ENCODE measurements at places on chromosomes 12 and 14. TPM values are rescaled to one million over a fixed set of nuclear protein-coding genes. Genes with fewer than 3 reads are reported as not detected.

DNA sequence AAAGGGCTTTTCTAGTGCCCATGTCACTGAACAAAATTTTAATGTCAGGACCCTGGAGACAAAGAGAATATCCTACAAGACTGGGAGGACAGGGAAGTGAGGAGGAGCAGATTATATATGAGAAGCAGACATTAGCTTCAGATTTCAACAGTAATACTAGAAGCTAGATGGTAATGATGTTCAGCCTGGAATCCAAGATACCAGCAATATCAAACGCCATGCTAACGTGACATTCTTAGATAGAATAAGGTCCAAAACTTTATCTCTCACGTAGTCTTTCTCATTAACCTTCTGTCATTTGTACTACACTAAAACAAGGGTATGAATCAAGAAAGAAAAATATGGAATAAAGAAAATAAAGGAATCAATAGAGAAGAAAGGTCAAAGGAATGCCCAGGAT lies 18.7 kb downstream of the SOS2 start:
- DNase-seq, result no peak
- H3K36me3 ChIP-seq, result no peaks in the 10 kb centered on the region
- no peak overlapping the region for H3K4me3 ChIP-seq
- no peaks in the 10 kb centered on the region for H3K27me3 ChIP-seq
- no peak overlapping the region for H3K27ac ChIP-seq

- DNase-seq, result no peak
- no peak overlapping the region for H3K4me3 ChIP-seq
- no peaks in the 10 kb centered on the region for H3K27me3 ChIP-seq
- peak overlapping the region; percentile 47 for H3K27ac ChIP-seq
Measured at GRCh38 chr14:91897106-91897701, 29.9 kb upstream of the TC2N start.

DNA sequence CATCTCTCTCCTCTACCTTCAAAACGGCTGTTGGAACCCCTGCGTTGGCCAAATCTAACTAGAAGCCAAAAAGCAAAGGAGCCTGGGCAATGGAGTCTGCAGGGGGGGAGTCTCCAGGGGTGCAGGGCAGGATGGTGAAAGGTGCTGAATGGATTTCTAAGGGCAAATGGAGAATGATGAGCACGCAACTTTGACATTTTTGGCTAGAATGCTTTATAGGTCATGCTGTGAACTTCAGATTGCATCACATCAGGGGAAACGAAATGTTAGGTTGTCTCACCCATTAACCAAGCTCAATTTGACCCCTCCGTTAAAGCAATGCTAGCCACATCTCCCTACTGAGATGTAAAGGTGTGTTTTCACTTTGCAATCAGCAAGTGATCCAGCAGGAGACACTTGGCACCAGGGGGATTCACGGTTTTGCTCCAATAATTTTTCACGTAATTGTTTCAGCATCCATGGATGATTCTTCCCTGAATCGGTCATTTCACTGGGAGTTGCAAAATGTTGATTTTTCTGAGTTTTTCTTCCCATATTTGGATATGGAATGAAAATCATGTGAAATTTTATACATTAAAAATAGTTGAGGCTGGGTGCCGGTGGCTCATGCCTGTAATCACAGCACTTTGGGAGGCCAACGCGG lies 78.0 kb upstream of the MDM1 start:
- no peak overlapping the region for H3K4me3 ChIP-seq
- no peaks in the 10 kb centered on the region for H3K36me3 ChIP-seq
- H3K27ac ChIP-seq, result no peak overlapping the region
- no peak for DNase-seq
- H3K4me1 ChIP-seq, result peaks cover 12% of the 10 kb centered on the region
- H3K27me3 ChIP-seq, result no peaks in the 10 kb centered on the region

DNA sequence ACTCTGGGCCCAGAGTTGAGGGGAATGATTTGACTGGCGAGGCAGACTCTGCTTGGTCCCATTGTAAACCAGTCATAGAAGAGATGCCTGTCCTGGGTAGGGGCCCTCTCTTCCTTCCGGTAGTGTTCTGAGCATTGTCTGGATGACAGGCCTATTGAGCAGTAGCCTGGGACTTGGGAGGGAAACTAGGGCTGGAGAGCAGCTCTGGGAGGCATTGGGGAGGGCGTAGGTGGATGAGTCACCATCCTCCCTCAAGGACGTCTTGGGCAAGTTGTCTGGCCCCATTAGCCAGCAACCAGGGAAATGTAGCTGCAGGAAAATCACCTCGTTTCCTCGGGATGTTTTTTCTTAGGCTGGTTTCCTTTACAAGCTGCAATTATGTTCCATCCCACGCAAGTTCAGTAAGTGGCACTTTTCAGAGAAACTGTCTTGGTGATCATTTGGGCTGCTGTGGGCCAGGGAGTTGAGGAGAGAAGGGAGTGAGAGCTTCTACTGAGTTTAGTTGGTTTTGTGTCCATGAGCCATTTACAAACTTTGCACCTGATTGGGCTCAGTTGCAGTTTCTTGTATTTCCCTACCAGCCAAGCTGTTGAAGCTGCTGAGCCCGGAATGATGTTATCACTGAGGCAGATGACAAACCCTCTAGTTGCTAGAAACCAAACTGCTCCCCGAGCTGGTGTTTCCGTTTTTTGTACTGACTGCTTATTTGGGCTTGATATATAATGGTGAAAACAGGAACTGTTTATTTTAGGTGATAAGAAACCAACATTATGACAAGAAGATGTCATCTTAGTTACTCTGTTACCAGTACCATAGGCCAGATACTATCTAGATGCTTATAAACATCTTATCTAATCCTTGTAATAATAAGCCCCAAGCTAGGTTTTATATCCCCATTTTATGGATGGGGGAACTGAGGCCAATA lies 147.6 kb downstream of the CHST11 start:
- DNase-seq, result no peak
- H3K27me3 ChIP-seq, result no peaks in the 10 kb centered on the region
- peak overlapping the region; percentile 78 for H3K27ac ChIP-seq
- H3K4me3 ChIP-seq, result no peak overlapping the region
- no peaks in the 10 kb centered on the region for H3K36me3 ChIP-seq
- peaks cover 46% of the 10 kb centered on the region for H3K4me1 ChIP-seq

- H3K36me3 ChIP-seq, result no peaks in the 10 kb centered on the region
- no peak overlapping the region for H3K4me3 ChIP-seq
- H3K4me1 ChIP-seq, result no peaks in the 10 kb centered on the region
Measured at GRCh38 chr14:98458702-98459101, 813.3 kb downstream of the BCL11B start.

DNA sequence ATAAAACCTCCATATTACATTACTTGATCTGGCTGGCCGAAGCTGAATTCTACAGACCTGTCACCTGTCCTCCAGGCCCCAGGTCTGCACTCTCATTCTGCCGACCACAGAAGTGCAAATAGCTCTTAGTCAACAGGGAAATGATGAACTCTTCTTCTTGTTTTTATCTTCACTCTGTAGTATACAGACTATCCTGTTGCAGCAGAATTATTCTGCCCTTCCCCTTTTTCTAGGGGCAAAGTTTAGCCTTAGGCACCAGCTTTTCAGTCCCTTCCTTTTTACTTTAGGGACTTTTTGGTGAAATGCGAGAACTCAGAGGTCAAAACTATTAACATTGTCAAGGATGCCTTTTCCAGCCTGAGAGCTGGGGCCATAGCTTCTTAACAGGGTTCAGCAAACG lies 229.6 kb upstream of the EGLN3 start:
- H3K27ac ChIP-seq, result no peak overlapping the region
- H3K27me3 ChIP-seq, result no peaks in the 10 kb centered on the region
- H3K36me3 ChIP-seq, result no peaks in the 10 kb centered on the region
- H3K4me1 ChIP-seq, result no peaks in the 10 kb centered on the region
- DNase-seq, result no peak

DNA sequence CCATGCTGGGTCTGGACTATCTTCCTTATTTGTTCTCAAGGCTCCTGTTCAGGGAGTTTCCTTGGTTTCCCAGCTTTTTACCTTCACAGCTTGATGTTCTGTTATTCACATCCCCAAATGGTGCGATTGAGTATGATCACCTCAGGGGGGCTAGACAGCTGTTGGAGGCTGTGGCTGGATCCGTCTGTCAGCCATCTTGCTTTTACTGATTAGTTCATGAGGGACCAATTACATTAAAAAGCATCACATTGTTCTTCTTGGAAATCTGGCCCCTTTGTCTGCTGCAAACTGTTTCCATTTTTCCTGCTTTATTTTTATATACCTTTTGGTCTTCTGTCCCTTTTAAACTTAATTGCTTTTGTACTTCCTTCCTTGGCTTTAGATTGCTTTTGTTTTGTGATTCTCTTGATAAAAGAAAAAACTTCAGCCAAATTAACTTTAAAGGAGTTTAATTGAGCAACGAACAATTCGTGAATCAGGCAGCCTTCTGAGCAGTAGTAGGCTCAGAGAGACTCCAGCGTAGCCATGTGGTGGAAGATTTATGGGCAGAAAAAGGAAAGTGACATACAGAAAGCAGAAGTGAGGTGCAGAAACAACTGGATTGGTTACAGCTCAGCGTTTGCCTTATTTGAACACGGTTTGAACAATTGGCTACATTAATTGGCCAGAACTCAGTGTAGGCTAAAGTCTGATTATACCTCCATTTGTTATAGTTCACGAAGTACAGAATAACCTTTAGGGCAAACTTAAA lies 208.7 kb downstream of the AEBP2 start:
- no peak overlapping the region for H3K4me3 ChIP-seq
- no peak overlapping the region for H3K27ac ChIP-seq
- no peak for DNase-seq
- no peaks in the 10 kb centered on the region for H3K27me3 ChIP-seq
- H3K36me3 ChIP-seq, result no peaks in the 10 kb centered on the region

The PLA2G1B gene
- not detected for total RNA-seq

The RNASE3 gene
- total RNA-seq, result not detected

The LMNTD1 gene
- total RNA-seq, result not detected

The GPR135 gene
- total RNA-seq, result 6.4 TPM

The PCK2 gene
- total RNA-seq, result 18.7 TPM

Data from vagina (tissue), 2 donors.